ENCODE measurements at places on chromosomes 4 and X.

GRCh38 chrX:53561912-53562311 is 124.6 kb downstream of the HUWE1 start:
- DNase-seq: no peak

- no peak for DNase-seq
Measured at GRCh38 chr4:90689739-90690138, 562.5 kb downstream of the CCSER1 start.

- no peak for DNase-seq
Measured at GRCh38 chr4:72326692-72327632, 242.1 kb downstream of the ADAMTS3 start.

GRCh38 chrX:68203211-68203610 is 230.1 kb downstream of the OPHN1 start:
- DNase-seq: no peak

DNA sequence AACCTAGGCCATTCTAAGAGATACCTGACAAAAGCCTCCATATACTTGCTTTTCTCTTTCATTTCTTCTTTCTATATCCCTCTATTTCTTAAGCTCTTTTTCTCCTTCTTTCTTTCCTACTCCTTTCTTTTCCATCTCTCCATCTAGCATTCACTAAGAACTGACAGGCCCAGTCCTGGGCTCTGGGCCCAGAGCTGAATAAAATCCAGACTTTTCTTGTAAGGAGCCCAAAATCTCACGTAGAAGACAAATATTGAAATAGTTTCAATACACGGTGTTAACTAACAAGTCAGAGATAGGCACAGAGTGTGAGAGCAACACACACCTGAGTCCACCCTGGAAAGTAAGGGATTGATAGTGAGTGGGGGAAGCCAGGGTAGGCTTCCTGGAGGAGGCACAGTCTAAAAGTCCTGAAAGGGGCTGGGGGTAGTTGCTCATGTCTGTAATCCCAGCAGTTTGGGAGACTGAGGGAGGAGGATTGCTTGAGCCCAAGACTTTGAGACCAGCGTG is 73.2 kb upstream of the EFNB1 start:
- no peak for DNase-seq

GRCh38 chr4:13312264-13312663 is 171.9 kb downstream of the RAB28 start:
- no peak for DNase-seq

DNA sequence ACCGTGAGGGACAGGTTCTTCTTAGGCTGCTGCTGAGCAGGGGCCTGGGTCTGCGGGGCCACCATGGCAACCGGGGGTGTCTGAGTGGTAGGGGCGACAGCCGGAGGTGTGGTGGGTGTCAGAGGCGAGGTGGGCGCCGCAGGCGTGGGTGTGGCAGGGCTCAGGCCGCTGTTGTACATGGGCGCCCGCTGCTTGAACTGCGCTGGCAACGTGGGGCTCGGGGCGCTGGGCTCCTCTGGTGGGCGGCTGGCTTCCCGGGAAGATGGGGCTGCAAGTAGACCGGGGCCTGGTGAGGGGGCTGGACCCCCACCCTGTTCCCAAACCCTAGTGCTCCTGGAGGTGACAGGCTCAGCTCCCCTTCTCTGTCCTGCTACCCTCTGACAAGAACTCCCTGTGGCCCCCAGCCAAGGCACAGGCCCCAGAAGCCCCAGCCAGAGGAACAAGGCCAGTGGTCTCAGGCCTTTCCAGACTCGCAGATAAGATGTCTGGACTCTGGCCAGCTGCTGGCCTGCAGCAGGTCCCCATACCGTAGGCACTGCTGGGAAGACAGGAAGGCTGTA is 24.8 kb downstream of the NELFA start:
- no peak for DNase-seq

GRCh38 chr4:2800691-2801596 is 8.1 kb downstream of the SH3BP2 start:
- DNase-seq: peak; percentile 59

DNA sequence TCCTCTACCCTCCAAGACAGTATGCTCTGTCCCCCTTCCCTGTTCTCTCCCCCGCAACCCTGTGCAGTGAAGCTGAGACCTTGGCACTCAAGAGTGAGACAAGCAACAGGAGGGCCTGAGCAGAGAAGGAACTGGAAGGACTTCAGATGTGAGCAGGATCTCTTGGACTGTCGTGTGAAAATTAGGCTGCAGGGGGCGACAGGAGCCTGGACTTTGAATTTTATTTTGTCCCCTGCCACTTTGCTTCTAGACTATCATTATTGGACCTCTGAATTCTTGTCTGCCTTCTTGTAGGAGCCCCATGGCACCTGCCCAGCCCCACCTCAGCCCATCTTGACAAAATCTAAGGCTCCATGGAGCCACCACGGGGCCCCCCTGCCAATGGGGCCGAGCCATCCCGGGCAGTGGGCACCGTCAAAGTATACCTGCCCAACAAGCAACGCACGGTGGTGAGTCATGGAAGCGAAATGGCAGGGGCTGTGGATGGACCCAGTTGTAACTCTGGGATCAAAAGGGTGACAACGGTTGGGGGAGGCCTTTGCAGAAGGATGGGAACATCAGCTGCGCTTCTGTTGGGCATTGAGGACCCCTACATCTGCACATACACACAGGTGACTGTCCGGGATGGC is 1.7 kb downstream of the ARAF start:
- DNase-seq: peak; percentile 54

DNA sequence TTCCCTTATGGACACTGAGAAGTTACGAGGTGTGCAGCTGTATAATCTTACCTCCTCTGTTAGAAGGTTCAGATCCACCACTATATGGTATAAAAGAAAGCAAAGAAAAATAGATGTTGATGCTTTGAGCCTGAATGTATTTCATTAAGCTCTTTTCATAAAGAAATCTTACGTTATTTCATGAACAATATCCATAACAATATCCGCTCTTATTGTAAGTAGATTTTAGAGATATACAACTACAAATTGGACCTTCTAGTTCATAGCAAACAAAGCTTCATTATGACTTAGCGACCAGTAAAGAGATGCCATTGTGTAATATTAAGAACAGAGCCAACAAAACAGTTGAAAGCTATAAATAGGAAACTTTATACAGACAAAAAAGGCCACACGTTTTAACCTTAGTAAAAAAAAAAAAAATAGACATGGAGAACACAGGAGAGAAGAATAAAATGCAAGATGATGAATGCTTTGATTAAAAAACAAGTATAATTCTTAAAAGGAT is 203.6 kb downstream of the PDGFC start:
- DNase-seq: no peak

- DNase-seq: no peak
Measured at GRCh38 chr4:156718226-156718625, 253.4 kb downstream of the PDGFC start.

GRCh38 chr4:80220711-80221110 is 23.4 kb downstream of the PRDM8 start:
- no peak for DNase-seq

- DNase-seq: no peak
Measured at GRCh38 chr4:3655485-3655884, 110.7 kb upstream of the ADRA2C start.

- no peak for DNase-seq
Measured at GRCh38 chrX:141619336-141619735, 29.8 kb downstream of the SPANXA2 start.

DNA sequence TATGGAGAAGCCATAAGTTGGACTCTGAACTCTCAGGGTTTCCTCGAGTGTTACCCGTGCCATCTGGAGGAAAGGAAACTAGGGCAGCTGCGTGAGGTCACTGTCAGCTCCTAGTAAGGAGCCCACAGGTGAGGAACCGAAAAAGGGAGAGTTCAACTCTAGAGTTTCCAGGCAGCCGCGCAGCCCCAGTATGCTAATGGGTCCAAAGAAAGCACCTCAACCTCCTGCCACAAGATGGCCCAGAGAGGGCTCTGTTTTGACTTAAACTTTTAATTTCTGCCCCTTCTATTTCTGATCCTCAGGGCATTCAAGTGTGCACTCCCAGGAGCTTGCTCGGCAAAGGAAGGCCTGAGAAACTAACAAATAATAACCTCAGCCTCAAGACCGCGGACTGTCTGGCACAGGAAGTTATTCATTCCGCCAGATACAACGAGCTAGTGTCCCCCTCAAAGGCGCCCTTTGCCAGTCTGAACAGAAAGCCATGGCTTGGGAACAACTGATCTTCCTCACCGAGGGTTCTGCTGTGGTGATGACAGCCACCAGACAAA is 13.9 kb downstream of the SCARB2 start:
- peak; percentile 32 for DNase-seq

- DNase-seq: no peak
Measured at GRCh38 chr4:140691369-140691768, 64.8 kb downstream of the TBC1D9 start.

- no peak for DNase-seq
Measured at GRCh38 chr4:72531322-72531721, 37.7 kb downstream of the ADAMTS3 start.

DNA sequence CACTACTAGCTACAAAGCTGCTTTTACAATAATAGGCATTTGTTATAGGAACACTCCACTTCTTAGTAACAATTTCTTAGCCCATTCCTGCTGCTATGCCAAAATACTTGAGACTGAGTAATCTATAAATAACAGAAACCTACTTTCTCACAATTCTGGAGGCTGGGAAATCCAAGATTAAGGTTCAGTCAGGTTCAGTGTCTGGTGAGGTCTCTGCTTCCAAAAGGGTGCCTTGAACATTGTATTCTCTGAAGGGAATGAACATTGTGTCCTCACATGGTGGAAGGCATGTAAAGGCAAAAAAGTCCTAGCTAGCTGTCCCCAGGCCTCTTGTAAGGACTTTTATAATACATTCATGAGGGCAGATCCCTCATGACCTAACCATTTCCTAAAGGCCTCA is 7.0 kb downstream of the SLC9B1 start:
- DNase-seq: no peak
